ENCODE measurements at places on chromosomes 1 and 21.

DNA sequence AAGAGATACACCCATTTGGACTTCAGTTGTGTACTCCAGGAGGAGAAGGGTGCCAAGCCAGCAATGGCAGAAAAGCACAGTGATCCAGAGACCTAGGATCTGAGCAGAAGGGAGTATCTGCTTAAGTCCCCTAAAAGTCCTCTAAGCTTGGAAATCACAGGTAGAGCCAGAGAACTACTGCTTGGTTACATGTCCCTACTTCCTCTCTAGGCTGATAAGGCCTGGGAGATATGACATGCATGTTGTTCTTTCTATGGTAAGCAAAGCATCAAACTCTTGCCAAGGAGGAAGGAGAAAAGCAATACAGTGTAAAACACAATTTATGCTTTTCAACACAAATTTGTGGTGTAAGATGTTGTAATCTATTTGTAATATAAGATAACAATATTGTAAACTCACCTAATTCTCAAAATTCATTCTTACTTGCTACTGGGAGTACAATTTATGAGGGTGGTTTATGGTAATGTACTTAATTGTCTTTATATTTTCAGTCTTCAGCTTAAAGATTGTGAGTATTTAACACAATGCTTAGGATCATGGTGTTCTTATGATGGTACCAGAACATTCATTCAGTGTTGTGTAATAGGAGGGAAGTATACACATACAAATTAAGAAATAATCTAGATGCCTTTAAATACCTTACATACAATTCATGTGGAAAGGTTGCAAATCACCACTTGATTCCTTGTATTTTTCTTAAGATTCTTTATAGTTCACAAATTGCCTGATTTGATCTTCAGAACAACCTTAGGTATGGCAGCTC is 49.1 kb upstream of the GNG12 start:
- no peak for DNase-seq

DNA sequence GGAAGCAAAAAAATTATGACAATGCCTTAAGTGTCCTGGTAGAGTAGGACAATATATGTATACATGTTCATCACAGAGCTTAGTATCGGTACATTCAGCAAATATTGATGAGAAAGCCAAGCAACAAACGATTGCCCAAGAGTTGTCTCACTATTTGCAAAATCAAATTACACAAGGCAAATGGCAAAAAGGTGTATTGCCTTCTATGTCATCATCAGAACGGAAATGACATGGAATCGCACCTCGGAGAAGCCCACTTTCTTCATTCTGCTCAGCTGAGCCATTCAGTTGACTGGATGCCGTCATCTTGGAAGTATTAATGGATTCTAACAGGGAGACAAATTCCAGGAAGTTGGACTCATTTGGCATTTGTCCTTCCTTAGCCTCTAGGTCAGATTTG is 37.7 kb downstream of the PCNX2 start:
- DNase-seq: no peak

DNA sequence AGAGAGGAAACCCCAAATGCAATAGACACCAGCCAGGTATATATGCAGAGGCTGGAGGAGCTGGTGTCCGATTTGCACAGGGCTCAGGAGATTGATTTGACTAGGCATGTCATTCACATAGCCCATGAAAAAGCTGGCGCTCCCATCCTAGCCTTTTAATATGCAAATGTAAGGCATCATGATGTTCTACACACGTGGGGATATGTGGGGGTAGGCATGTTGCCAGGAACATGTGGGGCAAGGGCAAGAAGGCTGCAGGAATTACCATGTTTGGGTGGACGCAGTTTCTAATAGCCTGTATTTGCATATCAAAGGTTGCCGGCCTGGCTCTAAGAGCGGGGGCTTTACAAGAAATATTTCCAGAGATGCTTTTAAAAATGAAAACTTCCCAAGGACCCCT is 11.7 kb upstream of the SH3GLB1 start:
- no peak for DNase-seq

DNA sequence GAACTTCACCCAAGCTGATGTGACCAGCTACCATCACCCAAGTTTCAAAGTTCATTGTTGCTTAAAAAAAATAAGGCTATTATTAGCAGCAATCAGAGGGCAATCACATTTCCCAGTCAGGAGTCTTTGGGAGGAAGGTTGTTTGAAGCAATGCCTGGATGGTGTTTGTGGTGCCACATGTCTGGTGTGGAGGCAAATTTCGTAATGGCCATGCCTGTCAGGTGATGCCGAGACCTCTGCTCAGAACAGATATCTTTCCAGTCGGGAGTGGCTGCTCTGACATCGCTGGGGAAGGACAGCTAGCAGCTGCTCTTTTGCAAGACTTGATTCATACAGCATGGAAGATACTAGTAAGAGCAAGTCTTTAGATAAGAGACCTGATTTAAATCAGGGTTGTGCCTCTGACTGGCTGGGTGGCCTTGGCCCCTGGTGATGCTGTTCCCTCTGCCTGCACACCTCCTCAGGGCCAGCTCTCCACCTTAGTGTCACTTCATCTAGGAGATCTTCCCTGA is 187.8 kb upstream of the JUN start:
- DNase-seq: no peak

DNA sequence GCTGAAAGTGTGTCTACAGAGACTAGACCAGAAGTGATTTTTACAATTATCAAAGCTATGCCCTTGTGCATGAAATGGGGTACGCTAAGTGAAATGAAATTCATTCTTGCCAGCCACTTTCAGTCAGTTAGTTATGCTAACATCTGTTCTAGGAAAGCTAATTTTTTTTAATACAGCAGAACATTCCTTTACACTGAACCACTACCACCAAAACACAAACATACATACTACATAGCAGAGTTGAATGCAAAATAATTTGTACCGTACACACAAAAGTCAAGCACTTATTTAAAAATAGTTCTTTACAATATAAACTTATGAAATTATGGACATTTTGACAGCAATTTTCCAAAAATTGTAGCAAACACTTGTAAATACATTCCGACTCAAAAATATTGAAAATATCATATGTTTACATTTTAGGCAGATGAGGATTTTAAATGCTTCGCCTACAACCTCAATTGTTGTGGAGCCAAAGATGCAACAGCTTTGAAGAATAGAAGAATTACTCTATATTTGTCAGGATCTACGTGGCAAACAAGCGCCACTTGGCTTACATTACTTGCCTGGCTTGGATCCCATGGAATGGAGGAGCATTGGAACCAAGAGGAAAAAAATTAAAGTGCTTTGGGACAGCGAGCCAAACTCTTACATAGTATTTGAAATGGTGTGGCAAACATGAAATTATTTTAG is 30.6 kb downstream of the WLS start:
- no peak for DNase-seq

- DNase-seq: no peak
Observed at GRCh38 chr1:194447636-194448035, 1261.2 kb upstream of the B3GALT2 start.

DNA sequence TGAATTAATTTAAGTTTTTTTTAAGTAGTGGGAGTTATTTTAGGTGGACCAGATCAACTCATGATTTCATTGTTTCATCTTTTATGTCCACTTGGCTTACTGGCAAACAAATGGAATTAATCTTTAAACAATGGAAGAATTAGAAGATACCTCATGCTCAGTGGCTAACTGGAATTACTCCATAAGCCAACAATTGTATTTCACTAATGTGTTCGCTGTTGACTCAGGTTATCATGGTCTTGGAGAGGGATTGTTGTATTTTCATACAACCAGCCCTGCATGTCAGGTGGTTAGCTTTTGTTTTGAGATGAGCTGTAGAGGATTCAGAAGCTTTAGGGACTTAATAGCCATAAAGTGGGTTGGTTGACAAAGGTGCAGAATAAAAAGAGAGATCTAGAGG is 57.2 kb upstream of the HMCN1 start:
- DNase-seq: no peak

- DNase-seq: no peak
Observed at GRCh38 chr1:83762039-83762365, 236.9 kb downstream of the TTLL7 start.

DNA sequence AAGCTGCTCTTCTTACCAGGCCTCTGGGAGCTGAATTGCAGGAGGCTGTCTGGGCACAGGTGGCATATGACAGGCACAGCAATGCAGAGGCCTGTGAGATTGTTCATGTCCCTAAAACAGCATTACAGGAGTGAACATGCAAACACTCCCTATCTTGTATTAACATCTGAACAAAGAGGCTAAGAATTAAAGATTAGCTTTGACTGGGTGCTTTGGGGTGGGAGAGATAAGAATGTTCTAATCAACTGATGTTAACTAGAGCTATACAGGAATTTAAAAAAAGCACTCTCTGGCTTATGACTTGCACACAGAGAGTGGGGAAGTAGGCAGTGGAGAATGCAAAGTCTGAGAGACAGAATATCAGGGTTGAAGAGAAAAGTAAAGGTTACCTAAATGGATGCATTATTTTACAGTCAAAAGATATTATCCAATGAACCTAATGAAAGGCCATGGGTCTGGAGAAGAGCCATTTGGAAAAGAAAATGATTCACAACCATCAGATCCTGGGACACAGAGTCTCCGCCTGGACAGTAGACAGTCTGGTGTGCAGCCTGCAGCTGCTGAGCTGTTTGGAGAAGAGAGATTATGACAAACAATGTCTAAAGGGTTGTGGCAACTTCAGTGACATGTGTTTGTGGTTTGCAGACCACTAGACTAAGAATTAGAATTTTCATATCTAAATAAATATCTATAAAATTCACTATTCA is 20.2 kb downstream of the DPT start:
- no peak for DNase-seq

DNA sequence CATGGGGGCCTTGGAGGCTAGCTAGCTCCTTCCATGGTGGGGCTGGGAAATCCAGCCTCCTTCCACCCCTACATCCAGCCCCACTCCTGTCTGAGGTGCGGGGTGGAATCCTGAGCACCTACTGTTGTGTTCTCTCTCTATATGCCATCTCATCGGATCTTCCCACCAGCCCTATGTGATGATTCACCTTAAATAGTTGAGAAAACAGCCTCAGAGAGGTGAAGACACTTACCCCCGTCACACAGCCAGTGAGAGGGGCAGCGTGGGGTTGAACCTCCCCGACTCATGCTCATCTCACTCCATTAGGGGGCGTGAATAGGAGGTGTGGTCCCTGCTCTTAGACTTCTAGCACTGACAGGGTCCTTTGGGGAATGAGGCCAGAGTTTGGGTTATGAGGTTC is 31.0 kb upstream of the ACTL8 start:
- DNase-seq: no peak

DNA sequence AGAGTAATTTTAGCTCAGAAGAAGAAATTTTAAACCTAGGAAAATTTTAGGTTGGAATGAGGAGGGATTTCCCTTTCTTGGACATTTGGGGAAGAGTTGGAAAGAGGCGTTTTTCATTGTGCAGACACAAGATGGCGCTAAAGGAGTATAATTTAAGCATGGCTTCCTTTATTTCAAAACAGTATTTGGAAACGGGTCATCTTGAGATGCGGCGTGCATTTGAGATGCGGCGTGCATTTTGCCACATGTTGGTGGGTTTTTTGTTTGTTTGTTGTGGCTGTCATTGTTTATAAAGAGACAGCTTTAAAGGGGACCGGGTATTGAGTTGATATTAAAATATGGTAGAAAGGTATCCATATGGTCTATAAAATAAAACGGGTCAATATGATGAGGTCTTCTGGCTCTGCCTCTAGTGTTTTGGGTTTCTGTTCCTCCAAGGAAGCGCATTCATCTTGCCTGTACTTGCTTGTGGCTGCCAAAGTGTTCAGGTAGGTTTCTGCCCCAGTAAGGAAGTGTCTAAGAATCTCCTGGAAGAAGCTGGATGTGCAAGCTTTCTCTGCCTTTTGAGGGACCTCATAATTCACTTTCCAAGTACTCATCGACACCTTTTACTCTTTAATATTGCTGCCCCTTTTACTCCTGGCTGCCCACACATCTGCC is 210.3 kb downstream of the SLC35F3 start:
- DNase-seq: peak; percentile 30

DNA sequence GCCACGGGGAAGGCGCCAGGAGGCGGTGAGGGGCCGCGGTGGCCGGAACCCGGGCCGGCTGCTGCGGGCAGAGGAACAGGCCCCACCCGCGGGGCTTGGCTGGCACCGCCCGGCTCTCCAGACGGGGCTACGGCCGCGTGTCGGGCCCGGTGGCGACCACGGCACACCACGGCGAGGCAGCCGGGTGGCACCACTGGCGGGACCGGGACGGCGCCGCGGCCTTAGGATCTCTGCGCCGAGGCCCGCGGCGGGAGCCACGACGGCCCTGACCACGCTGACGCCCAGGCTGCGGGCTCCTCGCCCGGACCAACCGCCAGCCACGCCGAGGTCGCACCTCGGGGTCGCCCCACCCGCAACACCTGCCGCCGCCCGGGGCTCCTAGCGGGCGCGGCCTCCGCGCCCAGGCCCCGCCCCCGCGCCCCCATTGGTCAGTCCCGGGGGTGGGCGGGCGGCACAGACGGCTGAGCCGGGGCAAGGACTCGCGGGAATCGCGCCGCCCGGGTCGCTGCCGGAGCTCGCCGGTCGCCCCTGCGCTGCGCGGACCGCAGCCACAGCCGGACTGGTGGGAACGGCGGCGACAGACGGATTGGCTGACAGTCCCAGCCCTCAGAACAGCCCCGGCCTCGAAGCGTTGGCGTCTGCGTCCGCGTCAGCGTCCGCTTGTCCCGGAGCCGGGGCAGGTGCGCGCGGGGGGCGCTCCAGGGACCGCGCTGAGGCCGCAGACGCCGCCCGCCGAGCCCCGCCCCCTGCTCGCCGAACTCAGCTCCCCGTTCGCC is at the start of gene BMP8A:
BMP8A (plus strand) TSS at position 491 of the 776 bp plus-strand sequence. CDS start 356 bp downstream, outside the sequence.
- DNase-seq: peak; percentile 80

- no peak for DNase-seq
Observed at GRCh38 chr1:15937706-15938168, 38.2 kb downstream of the ZBTB17 start.

DNA sequence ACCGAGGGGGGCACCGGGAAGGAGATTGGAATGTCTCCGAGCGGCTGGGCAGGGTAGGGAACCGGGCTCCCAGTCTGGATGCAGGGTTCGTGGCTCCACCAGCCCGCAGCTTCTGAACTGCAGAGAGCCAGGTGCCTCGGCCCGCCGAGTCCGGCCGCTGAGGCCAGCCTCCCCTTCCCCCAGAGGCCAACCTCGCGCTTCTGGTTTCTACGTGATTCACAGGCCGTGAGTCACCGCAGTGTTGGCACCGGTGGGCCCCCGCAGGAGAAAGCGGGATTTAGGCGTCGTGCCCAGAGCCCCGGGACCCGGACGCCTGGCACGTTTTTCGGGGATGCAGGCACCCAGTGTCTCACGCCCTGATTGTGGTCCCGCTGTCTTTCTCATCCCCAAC is 458 bp downstream of the CRABP2 start:
- DNase-seq: no peak

- DNase-seq: no peak
Observed at GRCh38 chr1:245549996-245550719, 395.4 kb downstream of the KIF26B start.

DNA sequence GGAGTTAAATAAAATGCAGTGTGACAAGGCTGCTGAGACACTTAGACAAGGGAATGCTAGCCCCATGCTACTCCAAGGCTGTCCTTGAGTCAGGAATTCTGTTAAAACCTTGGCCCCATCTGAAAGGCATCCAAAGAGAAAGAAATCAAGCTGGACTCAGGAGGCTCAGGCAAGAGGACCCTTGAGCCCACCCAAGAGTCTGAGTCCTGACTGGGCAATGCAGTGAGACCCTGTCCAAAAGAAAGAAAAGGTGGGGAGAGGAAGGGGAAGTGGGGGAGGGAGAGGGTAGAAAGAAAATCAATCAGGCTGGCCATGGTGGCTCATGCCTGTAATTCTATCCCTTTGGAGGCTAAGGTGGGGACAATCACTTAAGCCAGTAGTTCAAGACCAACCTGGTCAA is 26.7 kb downstream of the CLSTN1 start:
- no peak for DNase-seq

- no peak for DNase-seq
Observed at GRCh38 chr1:24761582-24761981, 16.3 kb downstream of the CLIC4 start.
